ENCODE measurements at places on chromosomes 4 and X. TPM values are rescaled to one million over a fixed set of nuclear protein-coding genes. Genes with fewer than 3 reads are reported as not detected.

The FAM53A gene
- 1.3 TPM for total RNA-seq

GRCh38 chrX:136256026-136256425 is 4.8 kb upstream of the MAP7D3 start:
- no peaks in the 10 kb centered on the region for H3K27me3 ChIP-seq
- no peak for DNase-seq
- no peaks in the 10 kb centered on the region for H3K36me3 ChIP-seq
- H3K27ac ChIP-seq: no peak overlapping the region
- H3K4me1 ChIP-seq: peaks cover 29% of the 10 kb centered on the region

- no peaks in the 10 kb centered on the region for H3K36me3 ChIP-seq
- no peak overlapping the region for H3K4me3 ChIP-seq
- H3K27ac ChIP-seq: no peak overlapping the region
- DNase-seq: no peak
- peaks cover 3% of the 10 kb centered on the region for H3K4me1 ChIP-seq
These were observed 99.5 kb downstream of the COX18 start for GRCh38 chr4:72969976-72970375.

GRCh38 chr4:126957987-126958386 is 674.8 kb upstream of the INTU start:
- H3K36me3 ChIP-seq: no peaks in the 10 kb centered on the region
- no peak overlapping the region for H3K27ac ChIP-seq
- no peaks in the 10 kb centered on the region for H3K4me1 ChIP-seq
- no peak overlapping the region for H3K4me3 ChIP-seq

DNA sequence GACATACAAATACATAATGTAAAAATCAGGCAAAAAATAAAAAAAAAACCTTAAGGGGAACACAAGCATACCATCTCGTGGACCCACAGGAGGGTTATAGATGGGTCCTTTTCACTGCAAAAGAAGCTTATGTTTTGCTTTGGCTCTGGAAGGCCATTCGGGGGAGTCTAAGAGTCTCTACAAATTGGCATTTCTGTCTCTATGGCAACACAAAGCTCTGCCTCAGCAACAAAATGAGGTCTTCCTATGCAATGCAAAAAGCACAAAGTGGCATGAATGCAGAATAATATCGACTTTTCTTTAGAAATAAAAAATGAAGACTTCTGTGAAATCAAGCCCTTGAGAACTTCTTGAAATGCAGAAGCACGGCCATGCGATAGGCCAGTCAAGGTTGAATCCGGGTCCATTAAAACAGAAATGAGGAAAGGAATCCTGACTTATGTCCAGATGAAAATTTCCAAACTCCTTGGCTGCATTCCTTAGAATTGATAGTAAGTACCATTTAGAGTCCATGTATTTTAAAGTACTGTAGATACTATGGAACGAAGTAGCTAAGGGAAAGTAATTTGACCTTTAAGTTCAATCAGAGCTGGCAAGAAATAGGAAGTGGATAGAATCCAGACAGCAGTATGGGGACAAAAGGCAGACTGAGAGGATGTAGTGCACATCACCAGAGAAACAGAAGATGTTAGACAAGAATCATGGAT is 63.7 kb upstream of the PDLIM3 start:
- peaks cover 2% of the 10 kb centered on the region for H3K4me1 ChIP-seq
- DNase-seq: no peak
- no peak overlapping the region for H3K4me3 ChIP-seq
- peaks cover 20% of the 10 kb centered on the region for H3K27me3 ChIP-seq
- no peaks in the 10 kb centered on the region for H3K36me3 ChIP-seq

Measured in activated CD4-positive, alpha-beta memory T cell treated with anti-CD3 and anti-CD28 coated beads for 36 hours (primary cell).